ENCODE measurements at places on chromosomes 7 and 10. TPM values are rescaled to one million over a fixed set of nuclear protein-coding genes. Genes with fewer than 3 reads are reported as not detected.

The GNGT1 gene
- 0.82 TPM for total RNA-seq

The HABP2 gene
- not detected for total RNA-seq

The FASTK gene
- 63.7 TPM for total RNA-seq

The SLC16A12 gene
- total RNA-seq = 0.23 TPM

The SORCS1 gene
- total RNA-seq = 13.4 TPM

The AS3MT gene
- total RNA-seq = 3.5 TPM

Measured in motor neuron (in vitro differentiated cells).